ENCODE measurements at places on chromosomes 6 and 20.

DNA sequence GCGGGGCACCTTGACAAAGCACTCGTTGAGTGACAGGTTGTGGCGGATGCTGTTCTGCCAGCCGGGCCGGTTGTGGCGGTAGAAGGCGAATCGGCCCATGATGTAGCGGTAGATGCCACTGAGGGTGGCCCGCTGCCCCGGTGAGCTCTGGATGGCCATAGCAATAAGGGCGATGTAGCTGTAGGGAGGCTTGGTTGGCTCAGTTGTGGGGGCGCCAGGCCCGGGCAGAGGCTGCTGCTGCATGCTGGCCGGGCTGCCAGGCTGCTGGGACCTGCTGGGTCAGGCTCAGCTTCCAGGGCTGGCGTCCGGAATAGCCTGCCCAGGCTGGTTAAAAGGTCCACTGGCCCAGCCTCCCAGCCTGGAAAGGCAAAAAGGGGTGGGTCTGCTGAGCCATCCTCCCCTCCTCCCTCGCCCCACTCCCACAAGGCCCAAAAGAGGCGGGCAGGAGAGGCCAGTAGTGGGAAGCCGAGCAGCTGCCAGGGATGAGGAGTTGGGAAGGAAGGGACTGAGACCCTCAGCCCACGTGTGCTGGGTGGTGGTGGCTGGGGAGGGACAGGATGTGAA is at the start of gene FOXS1:
FOXS1 (minus strand) TSS at position 305 of the 564 bp plus-strand sequence; CDS start at position 243, 62 bp downstream.
- DNase-seq = no peak

DNA sequence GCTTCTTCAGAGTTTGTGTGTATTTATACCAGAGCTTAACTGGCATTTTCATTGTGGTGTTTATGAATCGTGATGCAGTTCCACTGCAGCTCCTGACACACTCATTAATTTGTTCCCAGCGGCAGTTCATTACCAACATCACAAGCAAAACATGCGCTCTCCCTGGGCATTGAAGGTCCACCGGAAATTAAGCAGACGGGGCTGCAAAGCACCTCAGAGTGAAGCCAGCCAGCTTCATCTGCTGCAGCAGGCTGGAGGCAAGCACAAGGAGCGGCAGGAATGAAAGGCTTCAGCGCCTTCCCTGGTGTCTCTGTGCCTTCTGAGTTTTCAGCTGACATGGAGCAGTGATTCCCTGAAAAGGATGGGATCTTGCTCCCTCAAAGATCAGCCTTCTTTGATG is 246.0 kb upstream of the SPTLC3 start:
- DNase-seq = no peak

DNA sequence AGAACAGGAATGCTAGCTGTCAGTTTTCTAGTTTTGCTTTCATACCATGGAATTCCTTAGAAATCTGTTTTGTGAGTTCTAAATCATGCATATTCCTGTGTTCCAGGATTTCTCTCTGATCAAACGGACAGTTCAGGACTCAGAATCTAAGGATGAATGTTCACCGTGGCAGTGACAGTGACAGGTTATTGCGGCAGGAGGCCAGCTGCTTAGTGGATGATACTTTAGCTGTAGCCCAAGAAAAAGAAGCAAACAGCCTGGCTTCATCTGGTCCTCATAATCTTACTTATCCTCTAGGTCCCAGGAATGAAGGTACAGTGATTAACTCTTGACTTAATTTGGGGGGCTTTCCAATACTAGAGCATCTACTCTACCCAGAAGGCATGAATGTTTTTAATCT is 27.1 kb downstream of the KCTD20 start:
- DNase-seq = no peak

- no peak for DNase-seq
Measured at GRCh38 chr20:59770270-59770669, 163.2 kb downstream of the SYCP2 start.

GRCh38 chr20:35187584-35188190 is 15.8 kb downstream of the PROCR start:
- DNase-seq = no peak

DNA sequence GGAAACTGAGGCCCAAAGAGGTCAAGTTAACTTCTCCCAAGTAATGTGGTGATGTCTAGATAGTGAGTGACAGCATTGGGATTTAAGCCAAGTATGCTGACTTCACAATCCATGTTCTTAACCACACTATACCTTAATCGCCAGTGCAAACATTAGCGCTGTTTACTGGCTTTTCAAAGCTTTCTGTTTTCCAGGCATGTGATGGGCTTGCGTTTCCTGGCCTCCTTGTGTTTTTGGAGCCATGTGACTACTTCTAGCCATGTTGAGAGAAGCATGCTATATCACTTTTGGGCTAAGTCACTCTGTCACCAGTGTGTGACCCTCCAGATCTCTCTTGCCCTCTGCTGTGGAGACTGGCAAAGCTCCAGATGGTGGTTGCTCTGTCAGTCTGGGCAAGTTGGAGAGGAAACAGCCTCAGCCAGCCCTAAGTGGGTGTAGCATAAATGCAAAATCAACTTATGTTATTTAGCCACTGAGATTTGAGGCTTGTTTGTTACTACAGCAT is 76.9 kb downstream of the ANKRD6 start:
- DNase-seq = no peak

DNA sequence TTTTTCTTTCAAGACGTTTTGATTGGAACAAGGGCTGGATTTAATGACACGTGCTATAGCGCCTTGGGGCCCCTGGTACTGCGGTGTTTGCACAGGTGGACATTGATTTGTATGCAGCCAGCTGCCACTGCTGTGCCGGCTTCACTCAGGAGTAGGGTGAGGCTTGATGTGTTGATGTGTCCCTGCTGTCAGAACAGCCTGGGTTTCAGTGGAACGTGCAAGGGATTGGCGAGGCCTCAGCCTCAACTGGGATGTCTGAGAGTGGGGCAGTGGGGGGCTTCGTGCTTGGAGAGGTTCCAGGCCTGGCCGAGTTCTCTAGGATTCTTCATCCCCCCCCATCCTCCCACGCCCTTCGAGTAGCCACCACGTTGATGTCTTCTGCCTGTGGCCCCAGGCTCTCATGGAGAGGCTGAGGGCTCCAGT is 23.0 kb downstream of the PYGB start:
- no peak for DNase-seq

- peak; percentile 65 for DNase-seq
Measured at GRCh38 chr20:45036044-45036755, 64.7 kb downstream of the KCNS1 start.

DNA sequence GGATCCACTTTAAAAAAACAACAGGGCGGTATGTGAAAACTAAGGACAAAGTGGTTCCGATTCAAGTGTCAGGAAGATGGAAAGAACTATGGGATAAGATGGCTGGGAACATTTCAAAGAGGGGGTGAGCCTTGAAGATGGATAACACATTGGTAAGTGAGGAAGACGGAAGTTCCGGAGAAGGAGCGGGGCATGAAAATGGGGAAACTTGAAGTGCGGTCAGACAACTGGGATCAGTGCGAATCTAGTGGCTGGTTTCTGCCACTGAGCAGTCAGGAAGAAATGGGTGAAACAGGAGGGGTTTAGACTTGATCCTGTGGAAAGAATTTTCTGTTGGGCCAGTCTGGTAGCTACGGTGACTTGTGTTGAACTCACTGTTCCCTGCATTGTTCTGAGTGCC is 1.2 kb downstream of the NAA20 start:
- no peak for DNase-seq
